ENCODE measurements at places on chromosomes 5 and 9.

- no peak for DNase-seq
Measured at GRCh38 chr5:1895739-1896420, 13.2 kb upstream of the IRX4 start.

- DNase-seq, result no peak
Measured at GRCh38 chr9:35395076-35395705, 94.7 kb upstream of the RUSC2 start.

GRCh38 chr5:74529101-74529500 lies 111.4 kb downstream of the ENC1 start:
- no peak for DNase-seq

DNA sequence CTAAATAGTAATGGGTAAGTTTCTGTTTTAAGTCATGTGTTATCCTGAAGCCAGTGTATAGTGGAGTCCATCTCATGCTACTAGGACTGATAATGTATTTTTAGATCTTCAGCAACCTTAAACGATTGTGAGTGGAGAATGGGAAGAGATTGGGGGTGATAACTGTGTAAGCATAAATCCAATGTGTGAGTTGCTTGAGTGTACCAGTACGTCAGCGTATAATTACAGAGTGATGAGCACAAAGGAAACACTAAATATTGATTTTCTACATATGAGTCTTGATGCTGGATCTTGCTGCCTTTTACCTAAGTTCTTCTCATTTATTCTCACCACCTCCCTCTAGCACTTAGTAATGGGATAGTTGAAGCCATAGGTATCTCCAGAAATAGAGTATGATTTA lies 16.3 kb upstream of the IZUMO3 start:
- DNase-seq, result no peak

- no peak for DNase-seq
Measured at GRCh38 chr5:10215366-10215765, 34.3 kb downstream of the ATPSCKMT start.
